ENCODE measurements at places on chromosomes 11 and 22.

DNA sequence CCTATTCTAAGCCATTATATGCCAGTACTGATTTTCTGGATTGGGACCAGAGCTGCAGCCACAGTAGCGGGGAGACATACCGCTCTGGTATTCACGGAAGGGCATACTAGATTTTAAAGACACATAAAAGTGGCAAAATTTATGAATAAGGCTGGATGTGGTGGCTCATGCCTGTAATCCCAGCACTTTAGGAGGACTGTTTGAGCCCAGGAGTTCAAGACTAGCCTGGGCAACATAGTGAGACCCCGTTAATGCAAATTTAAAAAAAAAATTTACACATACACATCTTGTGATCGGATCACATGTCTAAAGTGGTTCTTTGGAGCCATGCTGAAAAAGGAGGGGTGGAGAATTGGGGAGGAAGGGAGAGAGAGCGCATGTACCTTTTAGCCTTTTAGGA is 9.0 kb downstream of the RPL27A start:
- DNase-seq, result no peak

GRCh38 chr11:30172883-30173311 is 57.9 kb upstream of the FSHB start:
- DNase-seq, result no peak

GRCh38 chr11:1049911-1050580 is 13.5 kb upstream of the MUC6 start:
- no peak for DNase-seq

- no peak for DNase-seq
Observed at GRCh38 chr11:20113149-20113438, 47.2 kb downstream of the DBX1 start.

- DNase-seq, result no peak
Observed at GRCh38 chr22:42283278-42284201, 13.1 kb upstream of the TCF20 start.

GRCh38 chr11:126840201-126840886 is 160.2 kb downstream of the KIRREL3 start:
- DNase-seq, result no peak

DNA sequence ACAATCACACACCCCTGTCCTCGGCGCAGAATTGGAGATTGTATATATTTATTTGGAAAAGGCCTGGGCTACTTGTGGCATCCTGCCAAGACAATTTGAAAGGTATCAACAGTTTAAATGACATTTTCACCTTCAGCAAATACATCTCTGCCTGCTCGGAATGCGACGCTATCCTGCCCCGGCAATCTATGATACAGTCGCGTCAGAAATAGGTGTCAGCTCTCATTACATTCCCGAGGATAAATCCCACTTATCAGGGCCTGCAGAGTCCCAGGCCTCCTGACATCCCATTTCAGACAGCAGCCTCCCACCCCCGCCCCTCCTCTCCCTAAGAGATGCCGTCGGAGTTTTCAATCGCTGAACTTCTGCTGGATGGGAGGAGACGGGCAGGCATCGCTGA is 114.7 kb downstream of the BRD1 start:
- no peak for DNase-seq

DNA sequence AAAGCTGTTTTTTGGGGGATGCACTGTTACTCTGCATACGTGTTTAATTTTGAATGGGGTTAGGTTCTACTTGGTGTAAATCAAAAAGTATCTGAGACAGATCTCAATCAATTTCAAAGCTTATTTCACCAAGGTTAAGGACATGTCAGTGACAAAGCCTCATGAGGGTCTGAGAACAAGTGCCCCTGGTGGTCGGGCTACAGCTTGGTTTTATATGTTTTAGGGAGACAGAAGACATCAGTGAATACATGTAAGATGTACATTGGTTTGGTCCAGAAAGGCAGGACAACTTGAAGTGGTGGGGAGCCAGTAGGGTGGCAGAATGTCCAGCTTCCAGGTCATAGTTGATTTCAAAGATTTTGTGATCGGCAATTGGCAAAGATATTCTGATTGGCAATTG is 262.9 kb downstream of the LUZP2 start:
- DNase-seq, result no peak

GRCh38 chr11:36469063-36469462 is 41.0 kb downstream of the TRAF6 start:
- DNase-seq, result no peak

DNA sequence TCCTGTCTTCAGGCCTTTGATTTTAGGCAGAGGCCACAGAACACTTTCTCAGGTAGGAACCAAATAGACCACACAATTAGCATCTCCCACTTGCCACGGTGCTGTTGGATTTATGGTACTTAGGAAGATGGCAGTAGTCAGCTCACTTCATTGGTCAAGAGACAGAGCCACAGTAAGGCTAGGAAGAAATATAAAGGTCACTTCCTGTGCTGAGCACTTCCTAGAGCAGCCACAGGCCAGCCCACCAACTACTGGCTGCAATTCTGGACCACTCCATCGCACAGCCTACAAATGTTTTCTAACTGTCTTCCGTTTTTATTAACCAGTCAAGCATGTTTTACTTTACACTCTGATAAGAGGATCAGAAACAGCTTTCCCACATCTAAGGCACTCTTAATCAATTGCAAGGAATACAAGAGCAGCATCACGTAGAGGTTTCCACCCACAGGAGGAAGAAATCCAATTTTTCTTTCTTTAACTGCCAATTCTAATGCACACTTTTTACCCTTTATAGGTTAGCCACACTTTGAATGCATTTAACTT is 54.7 kb downstream of the ABTB2 start:
- no peak for DNase-seq

- DNase-seq, result no peak
Observed at GRCh38 chr22:32674925-32675825, 126.3 kb upstream of the TIMP3 start.

DNA sequence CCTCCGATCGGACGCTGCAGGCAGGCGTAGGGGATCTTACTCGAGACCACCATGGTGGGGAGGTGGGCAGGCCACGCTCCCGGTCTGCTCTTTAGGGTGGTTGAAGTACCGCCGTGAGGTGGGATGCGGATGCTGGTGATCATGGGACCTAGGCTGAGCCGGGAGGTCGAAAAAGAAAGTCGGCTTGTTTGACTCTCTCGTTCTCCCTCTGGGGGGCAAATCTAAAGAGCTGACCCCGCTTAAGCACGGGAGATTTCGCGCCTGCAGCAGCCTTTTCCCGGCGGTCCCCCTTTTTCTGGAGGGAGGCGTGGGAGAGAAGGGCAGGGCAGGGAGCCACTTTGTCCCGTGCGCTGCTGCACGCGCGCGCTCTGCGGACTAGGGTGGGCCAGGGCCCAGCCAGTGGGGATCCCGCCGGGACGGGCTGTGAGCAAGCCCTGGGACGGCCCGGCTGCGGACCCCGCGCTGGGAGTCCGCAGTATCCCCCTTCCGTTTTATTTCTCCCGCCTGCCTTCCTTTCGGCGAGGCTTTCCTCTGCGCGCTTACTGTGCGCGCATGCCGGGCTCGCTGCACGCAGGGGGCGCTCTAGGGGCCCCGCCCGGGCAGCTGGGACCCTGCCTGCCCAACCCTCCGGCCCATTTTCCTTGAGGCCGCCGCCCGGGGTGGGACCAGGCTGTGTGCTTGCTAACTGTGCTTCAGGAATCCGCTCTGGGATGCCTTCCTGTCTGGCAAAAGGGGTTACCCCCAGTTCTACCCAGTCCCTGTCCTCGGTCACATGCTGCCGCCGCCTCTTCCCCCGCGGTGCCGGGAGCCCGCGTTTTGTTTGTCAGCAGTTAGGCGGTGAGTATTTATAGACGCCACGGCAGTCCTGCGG is 81.0 kb downstream of the PRR5L start:
- DNase-seq, result peak; percentile 21

DNA sequence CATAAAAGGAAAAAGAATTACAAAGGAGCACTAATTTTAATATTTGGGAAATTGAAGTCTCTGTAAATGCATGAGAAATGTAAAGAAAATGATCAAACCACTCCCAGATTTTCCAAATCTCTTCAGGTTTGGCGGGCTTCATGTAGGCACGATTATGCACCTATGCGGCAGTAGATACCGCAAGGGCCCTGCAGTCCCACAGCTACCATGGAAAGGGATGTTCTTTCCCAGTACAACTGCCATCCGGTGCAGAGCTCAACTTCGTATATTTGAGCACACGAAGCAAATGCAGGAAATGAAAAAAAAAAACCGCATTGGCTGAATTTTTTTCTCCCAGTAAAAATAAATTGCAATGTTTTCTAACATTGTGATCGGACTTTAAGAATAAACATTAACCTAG is 1.4 kb downstream of the SLC17A6 start:
- DNase-seq, result no peak

DNA sequence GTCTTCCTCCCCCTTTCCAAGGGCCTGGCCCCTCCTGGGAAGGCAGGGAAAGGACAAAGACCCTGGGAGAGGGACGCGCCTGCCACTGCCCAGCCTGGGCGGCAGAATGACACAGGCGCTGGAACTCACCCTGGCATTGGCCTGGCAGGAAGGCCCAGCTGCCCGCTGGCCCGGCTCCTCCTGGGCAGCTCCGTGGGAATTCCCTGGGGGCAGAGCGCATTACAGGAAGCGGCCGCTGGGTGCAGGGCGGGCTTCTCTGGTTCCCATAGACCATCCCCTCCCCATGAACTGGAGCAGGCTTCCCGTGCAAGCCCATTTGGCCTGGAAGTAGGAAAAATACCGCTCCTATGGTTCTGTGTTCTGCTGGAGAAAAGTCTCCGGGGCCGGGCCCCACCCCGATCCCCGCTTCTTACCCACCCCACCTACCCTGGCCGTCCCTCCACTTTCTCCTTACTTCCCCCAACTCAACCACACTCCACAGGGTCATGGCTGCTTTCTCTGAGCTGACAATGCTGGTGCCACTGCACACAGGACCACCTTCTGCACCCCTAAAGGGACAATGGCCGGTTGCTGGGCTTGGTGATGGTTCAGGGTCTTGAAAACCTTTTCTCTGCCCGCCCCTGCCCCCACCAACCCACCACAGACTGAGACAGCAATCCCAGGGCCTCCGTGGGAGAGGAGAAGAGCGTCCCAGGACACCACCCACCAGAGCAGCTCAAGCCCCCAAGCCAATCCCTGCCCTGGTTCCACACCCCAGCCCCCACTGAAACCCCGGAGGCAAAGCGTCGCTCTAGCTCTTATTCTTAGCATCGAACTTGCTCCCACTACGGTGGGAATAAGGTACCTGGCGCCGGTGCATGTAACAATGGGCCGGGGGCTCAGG is 58.9 kb downstream of the LINC01488 start:
- DNase-seq, result no peak

- DNase-seq, result no peak
Observed at GRCh38 chr11:965206-965775, 39.6 kb downstream of the AP2A2 start.

DNA sequence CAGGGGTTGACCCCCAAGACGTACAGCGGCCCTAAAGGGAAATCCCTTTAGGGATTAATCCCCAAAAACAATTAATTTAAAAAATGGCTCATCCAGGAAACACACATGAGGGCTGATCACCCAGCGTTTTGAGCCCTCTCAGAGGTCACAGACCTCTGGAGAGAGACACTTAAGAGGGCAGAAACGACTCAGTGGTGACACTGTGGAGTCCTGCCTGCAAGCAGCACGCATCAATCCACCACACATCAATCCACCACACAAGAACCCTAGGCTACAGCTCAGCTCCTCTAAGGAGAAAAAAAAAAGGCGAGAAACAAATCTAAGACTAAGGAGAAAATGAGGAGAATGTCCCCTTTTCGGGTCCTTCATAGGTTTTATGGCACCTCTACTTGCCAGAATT is 12.5 kb upstream of the SELENOH start:
- DNase-seq, result no peak

- no peak for DNase-seq
Observed at GRCh38 chr11:111696556-111696955, 69.6 kb downstream of the PPP2R1B start.

GRCh38 chr22:19451570-19451969 is 4.1 kb upstream of the C22orf39 start:
- DNase-seq, result no peak

DNA sequence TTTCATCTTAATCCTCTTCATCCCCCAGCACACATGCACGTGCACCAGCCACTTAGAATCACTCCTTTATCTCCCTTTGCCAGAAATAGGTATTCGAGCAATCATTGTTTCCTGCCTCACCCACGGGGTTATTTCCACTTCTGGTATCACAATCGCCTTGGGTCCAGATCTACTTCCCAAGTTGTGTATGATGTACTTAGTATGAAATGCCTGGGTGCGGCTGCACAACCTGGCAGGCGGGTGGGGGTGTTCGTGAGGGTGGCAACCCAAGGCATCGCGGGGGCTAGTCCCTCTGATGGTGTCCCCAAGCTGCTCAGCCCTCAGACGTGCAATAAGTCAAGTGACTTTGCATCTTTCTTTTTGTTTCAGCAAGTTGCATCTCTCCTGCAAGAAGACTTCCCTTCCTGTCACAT is 475.6 kb downstream of the MIAT start:
- DNase-seq, result no peak

DNA sequence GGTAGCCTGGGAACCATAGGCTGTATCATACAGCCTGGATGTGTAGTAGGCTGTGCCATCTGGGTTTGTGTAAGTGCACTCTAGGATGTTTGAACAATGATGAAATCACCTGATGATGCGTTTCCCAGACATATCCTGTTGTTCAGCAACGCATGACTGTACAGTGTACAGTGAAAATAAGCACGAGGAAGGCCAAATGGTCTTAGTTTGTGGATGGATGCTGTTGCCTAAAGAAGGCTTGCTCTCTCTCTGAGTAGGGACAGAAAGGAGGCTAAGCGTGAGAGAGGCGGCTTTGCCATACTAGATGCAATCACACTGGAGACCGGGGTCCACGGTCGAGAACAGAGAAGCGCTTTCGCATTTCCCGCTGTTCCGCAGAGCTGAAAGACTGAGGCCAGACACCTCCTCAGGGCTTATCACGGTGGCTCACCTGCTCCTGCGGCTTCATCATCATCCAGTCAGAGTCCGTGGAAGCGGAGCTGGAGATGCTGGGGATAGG is 27.6 kb upstream of the APLP2 start:
- DNase-seq, result no peak

DNA sequence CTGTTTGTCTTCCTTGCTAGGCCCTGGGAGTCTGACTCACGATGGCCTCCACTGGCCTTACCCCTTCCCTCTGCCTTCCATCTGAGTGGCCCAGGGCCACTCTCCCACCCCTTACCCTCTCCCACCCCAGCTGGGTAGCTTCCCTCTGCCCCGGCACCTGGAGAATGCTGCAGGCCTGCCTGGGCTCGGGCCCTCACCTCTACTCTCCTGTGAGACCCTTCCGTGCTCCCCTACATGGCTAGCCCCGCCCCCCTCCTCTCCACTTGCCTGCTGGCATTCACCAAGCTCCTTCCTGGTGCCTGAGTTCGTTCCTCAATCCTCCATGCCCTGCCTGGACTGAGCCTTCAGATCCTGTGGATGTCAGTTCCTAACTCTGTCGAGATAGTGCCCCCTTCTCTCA is 8.7 kb downstream of the RAB36 start:
- DNase-seq, result no peak

DNA sequence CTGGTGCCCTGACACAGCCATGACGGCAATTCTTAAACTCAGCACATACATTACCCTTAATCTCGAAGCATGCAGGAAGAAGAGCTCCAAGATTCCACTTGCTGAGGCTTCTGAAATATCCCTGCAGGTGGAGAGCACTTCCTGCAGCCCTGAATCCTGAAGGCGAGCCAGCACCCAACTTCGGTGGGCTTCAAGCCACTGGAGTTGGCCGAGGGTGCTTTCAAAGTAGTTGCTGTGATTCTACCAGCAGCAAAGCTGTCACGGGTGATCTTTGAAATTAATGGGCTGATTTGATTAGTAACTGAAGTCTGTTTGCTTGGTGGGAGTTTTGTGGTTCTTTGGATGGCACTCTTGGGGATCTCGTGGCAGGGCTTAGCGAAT is 9.0 kb upstream of the FTH1 start:
- DNase-seq, result no peak
